ENCODE measurements at places on chromosomes 4 and X.

- no peak for DNase-seq
Observed at GRCh38 chr4:130722361-130722760, 1626.4 kb downstream of the C4orf33 start.

DNA sequence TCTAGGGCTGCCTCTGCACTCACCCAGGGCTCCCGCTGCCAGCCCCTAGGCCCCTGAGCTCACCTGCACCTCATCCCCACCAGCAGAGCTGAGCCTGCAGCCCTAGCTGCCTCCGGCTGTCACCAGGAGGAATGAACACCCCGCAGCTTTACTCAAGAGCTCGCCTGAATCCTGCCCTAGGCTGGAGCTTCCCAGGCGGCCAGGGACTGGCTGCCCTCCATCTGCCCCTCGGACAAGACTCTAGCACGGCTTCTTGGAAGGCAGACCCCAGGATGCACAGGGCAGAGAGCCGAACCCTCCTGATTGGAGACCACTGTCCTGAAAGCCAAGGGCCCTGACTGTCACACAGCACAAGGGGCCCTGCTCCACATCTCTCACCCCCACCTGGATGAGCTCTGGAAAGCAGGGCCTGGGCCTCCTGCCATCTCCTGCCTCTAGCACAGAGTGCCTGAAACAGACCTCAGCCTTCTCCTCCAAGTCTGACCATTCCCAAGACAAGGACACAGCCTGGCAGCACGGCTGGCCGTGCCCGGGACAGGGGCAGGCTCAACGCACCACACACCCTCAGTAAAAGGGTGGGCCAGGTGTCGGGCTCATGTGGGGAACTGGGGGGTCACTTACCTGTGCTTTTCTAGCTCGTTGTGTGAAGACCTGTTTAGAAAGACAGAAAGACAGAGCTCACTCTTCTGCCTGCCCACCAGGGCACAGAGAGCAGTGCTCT, 4.4 kb downstream of the MXD4 start:
- DNase-seq: no peak

DNA sequence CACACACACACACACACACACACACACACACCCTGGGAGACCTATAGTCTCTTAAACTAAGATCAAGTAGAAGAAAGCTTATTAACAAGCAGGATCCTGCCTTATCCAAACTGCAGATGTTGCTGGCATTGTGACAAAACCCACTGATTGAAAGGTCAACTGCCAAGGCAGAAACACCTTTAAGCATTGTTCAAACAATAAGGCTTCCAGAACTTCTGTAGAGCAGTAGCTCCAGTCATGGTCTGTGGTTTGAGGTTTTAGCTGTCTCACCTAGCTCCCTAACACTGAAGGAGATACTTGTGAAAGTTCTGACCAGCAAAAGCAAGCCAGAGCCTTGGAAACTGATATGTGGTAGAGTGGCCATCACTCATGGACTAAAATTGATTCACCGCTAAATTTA, 59.8 kb downstream of the PTCHD1 start:
- DNase-seq: no peak

GRCh38 chrX:323721-324628, 5.4 kb upstream of the GTPBP6 start:
- peak; percentile 38 for DNase-seq

Measured in CD4-positive, alpha-beta T cell treated with Interleukin-4 for 4 hours (primary cell).